ENCODE measurements at places on chromosomes 4 and X.

- no peak for DNase-seq
Measured at GRCh38 chr4:40058854-40059253, 2.2 kb downstream of the N4BP2 start.

DNA sequence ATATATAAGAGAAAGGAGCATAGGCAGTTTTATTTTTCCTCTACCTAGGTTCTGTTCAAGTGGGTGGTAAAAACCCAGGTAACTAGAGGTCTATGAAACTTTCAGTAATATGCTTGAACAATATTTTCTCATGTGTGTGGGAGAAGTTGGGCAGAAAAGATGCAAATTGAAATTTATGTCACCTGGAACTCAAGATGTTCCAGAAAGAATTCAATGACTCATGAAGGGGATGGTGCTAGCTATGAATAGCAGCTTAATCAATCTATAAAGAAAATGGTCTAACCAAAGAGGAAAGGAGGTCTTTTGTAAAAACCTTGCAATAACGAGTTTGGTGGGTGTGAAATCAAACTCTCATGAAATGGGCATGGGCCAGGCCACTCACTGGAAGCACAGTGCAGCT, 263.8 kb downstream of the INPP4B start:
- DNase-seq = no peak

DNA sequence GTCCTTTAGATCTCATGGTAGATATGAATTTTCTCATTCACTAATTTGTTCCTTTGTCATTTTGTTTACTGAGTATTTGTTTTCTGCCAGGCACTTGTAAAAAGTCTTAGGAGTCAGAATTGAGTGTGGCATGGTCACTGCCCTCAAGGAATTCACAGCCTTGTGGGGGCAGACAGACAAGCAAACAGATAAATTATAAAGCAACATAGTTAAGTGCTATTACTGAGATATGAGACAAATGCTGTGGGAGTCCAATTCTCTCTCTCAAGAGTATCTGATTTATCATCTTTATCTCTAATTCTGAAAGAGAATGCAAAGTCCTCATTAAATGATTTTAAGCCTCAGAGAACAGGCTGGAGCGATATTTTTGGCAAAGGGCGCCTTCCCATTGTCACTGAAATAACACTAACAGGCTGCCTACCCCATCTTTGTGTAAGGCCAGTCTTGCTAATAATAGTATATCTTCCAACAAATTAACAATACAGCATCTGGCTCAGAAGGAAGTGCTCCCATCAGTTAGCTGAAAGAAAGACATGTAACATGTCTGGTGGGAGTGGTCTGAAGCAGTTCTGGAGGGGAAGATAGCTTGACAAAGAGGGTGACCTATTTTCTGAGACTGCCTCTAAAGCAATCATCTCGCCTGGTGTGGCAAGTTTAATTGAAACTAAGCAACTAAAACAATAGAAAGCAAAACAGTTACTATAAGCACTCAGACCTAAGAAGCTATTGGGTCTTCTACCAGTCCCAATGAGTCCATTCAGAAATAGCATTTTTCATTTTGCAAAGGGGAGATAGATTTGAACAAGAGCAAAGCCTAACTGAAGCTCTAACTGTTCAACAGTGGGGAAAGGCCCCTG, 61.5 kb upstream of the AMOT start:
- DNase-seq = no peak

GRCh38 chr4:75708218-75708691, 16.1 kb upstream of the USO1 start:
- DNase-seq = peak; percentile 37

- no peak for DNase-seq
Measured at GRCh38 chrX:96569034-96569433, 115.6 kb upstream of the DIAPH2 start.

DNA sequence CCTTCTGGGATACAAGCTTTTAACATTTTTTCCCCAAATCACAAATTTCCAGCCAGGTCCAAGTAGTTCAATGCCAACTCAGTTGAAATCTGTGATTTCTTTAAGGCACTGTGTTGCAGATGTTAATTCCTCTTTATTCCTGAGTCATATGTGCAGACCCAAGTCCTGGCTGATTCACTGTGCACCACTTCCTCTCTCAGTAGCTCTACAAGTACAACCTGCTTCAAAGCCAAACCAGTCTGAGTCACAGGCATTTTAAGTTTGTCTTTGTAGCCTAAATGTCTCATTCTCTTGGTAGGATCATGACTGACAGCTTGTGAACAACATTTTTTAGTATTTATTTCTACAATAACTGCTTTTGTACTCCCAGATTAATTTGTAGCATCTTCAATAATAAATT, 165.6 kb upstream of the S100G start:
- DNase-seq = peak; percentile 61

- no peak for DNase-seq
Measured at GRCh38 chrX:134737061-134737460, 78.8 kb upstream of the PLAC1 start.

GRCh38 chr4:52979020-52979419, 116.9 kb downstream of the RASL11B start:
- DNase-seq = no peak

GRCh38 chr4:38859501-38859900, 2.9 kb upstream of the TLR6 start:
- DNase-seq = no peak

GRCh38 chr4:181548873-181549575, 694.2 kb upstream of the TENM3 start:
- no peak for DNase-seq

DNA sequence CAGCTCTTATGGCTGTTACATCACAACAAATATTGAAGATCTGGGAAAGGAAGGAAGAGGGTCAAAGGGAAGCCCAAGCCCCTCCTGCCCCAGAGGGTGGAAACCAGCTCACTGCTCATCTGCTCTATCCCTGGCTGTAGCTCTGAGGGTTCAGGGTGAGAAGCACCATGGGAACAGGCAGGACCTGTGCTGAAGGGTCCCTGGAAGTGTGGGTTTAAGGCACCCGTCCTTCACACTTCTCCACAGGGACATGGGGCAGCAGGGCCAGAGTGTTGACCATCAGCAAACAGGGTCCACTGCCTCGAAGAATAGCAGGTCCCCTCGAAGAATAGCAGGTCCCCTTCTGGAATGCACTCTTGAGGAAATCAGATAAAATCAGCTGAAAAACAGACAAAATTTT, 4.4 kb downstream of the RTL5 start:
- DNase-seq = no peak

GRCh38 chrX:19863212-19863856, 24.1 kb downstream of the SH3KBP1 start:
- no peak for DNase-seq

GRCh38 chrX:152821145-152821765, 9.3 kb downstream of the CETN2 start:
- DNase-seq = no peak

- no peak for DNase-seq
Measured at GRCh38 chr4:2249526-2250356, 7.8 kb upstream of the HAUS3 start.

GRCh38 chr4:68963374-68963773, 11.8 kb upstream of the UGT2A3 start:
- DNase-seq = no peak

- DNase-seq = no peak
Measured at GRCh38 chrX:18194688-18195087, 26.0 kb downstream of the BEND2 start.

- no peak for DNase-seq
Measured at GRCh38 chrX:21718575-21718974, 39.3 kb downstream of the SMPX start.

DNA sequence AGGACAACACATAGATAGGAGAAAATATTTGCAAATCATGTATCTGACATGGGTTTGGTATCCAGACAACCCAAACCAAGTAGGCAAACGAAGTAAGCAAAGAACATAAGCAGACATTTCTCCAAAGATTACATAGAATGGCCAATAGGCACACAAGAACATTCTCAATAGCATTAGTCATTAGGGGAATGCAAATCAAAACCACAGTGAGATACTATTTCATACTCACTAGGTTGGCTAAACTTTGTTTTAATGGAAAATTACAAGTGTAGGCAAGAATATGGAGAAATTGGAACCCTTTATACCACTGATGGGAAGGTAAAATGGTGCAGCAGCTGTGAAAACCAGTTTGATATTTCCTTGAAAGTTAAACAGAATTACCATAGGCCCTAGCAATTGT, 74.7 kb downstream of the CHRNA9 start:
- no peak for DNase-seq

DNA sequence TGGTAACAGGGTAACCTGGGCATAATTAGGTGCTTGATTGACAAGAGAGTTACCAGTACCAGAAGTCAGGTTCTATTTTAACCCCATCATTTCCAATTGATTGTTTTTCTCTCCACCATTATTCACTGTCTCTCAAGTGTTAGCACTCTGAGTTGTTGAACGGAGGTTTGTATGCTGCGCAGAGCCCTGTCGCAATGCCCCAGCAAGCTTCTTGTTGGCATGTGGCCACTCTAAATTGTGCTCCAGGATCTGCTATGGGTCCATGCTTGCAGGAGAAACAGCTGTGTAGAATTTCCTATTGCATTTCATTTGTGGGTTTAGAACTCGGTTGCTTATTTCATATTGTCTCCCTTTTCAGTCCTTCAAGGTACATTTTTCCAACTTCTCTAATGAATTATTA, 98.2 kb downstream of the KLHL8 start:
- DNase-seq = no peak

DNA sequence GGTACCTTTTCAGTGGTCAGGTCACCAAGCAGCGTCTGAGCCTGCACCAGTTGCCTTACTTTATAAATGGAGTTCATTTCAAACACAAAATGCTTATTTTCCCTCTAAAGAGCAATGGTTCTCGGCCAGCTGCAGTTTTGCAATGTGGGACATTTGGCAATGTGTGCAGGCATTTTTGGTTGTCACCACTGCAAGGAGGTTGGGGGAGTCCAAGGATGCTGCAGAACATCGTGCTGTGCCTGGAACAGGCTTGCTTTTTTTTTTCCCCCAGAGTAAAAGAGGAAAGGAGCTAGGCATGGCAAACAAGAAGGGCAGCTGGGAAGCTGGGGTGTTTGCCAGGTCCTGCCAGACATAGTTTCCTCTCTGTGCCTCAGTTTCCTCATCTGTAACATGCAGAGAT, 115.6 kb downstream of the GPR143 start:
- DNase-seq = no peak

DNA sequence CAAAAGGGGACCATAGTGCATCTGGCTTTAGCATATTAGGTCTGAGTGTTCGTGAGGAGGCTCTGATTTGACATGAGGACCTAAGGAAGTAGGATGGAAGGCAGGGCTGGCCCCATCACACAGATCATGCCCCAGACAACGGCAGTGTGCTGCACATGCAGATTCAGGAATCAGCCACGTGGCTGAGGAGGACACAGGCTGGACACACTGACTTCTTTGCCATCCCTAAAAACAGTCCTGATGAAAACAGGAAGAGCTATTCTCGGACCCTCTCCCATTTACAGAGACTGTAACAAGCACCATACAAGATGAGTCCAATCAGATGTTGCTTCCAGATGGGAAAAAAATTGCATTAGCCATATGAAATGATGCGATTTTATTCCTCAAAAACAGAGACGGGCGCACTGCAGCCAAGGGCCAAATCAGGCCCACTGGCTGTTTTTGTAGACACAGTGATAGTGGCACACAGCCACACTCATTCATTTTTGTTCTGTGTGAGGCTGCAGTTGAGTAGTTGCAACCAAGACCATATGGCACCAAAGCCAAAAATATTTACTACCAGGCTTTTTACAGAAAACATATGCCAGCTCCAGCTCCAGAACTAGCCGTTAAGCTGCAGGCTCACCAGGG, 41.0 kb downstream of the ACSL1 start:
- peak; percentile 39 for DNase-seq

DNA sequence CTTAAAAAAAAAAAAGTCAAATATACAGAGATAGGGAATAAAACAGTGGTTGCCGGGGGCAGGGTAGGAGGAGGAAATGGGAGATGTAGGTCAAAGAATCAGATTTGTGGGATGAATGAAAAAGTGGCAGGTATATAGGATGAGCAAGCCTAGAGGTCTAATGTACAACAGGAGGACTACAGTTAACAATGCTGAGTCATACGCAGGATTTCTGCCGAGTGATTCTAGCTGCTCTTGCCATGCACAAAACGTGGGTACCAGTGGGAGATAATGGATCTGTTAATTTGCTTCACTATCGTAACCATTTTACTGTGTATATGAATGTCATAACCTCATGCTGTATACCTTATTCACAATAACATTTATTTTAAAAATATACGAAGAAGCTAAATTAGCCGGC, 10.7 kb upstream of the MTNR1A start:
- no peak for DNase-seq

DNA sequence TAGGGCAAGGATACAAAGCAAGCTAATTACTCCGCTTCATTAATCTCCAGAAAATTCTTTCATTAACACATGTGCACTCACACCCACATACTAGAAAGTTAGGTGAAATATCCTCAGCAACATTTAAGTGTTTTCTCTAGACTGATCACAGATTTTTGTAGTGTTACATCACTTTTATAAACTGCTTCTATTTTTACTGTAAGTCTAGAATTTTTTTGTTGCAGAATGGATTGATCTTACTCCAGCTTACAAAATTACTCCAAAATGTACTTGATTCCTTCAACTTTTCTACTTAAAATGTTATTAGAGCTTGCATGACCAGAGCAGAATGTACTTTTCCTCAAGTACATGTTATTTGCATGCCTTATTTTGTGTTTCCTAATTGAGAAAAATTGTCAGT, 2325.2 kb downstream of the PCDH7 start:
- no peak for DNase-seq

DNA sequence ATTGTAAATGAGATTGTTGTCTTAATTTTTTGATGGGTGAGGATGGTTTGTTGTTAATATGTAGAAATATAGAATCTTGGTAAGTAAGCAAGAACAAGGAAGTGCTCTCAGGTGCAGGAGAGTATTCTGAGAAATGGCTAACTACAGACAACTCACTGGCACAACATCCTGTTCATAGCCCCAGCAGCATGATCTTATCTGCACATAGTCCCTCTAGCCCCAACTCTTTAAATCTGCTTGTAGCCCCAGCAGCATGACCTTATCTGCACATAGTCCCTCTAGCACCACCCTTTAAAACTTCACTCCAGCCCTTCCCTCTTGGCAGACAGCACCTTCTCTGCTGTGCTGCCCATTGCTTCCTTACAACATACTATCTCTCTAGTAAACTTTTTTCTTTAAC, 1957.1 kb upstream of the ADGRL3 start:
- no peak for DNase-seq

GRCh38 chrX:5236749-5237148, 991.9 kb downstream of the NLGN4X start:
- no peak for DNase-seq

GRCh38 chrX:77442728-77443127, 4.5 kb upstream of the FGF16 start:
- DNase-seq = no peak

All from pons (tissue), 1 donor.